Stimulated activated CD8-positive, alpha-beta memory T cell treated with anti-CD3 and anti-CD28 coated beads, Interleukin-4, amount 100 ng/mL, for 1 hour (primary cell): ENCODE measurements at places on chromosomes 5 and 9.

GRCh38 chr5:42781584-42781983 is 25.0 kb downstream of the CCDC152 start:
- DNase-seq = no peak

GRCh38 chr5:102760815-102761214 is 5.7 kb downstream of the PAM start:
- no peak for DNase-seq

DNA sequence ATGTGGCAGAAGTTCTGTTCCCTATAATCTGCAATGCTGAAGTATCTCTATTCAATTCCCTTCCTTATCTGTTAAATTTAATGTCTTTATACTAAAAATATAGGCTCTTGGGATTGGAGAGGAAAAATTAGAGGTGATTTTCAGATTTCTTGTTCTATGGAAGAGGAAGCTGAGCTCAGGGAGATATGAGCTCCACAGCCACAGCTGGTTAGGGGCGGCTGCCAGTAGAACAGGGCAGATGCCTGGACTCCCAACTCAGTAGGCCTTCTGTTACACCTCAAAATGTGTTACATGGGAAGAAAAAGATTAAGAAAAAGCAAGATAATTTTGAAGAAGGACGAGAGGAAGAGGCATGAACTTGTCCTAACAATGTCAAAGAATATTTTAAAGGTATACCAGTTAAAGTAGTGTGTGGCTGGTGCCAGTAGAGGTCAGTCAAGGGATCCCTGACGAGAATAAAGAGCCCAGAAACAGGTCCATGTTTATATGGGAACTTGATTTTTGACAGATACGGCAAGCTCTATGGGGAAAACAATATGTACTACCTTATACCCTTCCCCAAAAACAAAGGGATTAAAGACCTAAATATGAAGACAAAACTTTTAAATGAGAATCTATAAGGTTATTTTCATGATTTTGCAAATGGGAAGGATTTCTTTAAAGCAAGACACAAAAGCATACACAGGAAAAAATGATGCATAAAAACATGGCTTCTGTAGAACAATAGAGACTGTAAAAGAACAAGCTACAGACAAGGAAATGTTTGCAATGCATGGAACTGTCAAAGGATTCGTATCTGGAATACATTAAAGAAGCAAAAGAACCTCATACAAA is 28.7 kb downstream of the DNAJC21 start:
- no peak for DNase-seq

GRCh38 chr5:139419226-139420192 is 15.6 kb upstream of the SPATA24 start:
- no peak for DNase-seq

DNA sequence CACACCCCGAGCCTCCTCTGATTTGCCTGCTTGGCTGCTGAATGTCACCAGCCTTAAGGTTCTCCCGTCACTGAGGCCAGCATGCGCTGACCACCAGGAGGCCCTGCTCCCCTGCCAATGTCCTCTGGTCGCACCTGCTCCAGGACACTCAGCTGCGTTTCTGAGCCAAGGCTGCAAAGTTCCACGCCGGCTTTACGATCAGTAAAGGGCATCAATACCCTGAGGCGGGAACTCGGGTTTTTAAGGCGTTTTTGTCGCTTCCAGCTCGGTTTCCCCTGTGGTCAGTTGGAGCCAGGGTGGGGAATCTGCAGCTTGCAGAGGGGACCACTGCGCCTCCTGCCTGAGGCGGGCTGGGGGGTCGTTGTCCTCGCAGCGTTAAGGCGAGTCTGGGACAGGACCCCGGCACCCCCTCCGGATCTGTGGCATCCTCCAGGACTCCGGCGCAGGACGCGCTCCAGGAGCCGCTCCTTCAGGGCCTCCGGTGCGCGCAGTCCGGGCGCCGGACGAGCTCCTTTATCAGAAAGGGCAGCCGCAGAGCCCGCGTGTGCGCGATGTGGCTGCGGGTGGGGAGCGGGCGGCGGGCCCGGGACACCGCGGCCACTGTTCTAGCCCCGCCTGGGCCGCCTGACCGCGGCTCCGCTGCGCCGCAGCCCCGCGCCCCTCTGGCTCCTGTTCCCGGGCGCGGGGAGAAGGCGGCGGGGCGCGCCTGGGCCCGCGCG is 24.1 kb upstream of the FLT4 start:
- DNase-seq = no peak

- DNase-seq = no peak
Observed at GRCh38 chr5:18216016-18216415, 581.8 kb downstream of the TAF11L14 start.

GRCh38 chr5:32280656-32281081 is 32.1 kb downstream of the MTMR12 start:
- no peak for DNase-seq

DNA sequence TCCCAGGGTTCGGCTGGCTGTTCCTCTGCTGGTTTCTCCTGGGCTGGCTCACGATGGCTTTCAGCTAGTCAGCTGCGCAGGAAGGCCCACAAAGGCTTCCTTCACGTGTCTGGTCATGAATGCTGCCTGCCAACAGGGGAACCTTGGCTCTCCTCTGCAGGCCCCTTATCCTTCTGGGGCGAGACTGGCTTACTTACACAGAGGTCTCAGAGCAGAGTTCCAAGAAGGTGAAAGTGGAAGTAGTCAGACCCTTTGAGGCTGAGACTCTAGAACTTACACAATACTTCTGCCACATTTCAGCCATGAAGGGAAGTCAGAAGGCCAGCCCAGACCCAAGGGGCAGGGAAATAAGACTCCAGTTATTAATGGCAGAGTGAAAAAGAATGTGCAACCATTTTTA is 99.5 kb downstream of the LHFPL2 start:
- DNase-seq = no peak

GRCh38 chr5:61346511-61346910 is 14.5 kb downstream of the ZSWIM6 start:
- no peak for DNase-seq

- no peak for DNase-seq
Observed at GRCh38 chr5:142941245-142941644, 171.1 kb downstream of the ARHGAP26 start.

DNA sequence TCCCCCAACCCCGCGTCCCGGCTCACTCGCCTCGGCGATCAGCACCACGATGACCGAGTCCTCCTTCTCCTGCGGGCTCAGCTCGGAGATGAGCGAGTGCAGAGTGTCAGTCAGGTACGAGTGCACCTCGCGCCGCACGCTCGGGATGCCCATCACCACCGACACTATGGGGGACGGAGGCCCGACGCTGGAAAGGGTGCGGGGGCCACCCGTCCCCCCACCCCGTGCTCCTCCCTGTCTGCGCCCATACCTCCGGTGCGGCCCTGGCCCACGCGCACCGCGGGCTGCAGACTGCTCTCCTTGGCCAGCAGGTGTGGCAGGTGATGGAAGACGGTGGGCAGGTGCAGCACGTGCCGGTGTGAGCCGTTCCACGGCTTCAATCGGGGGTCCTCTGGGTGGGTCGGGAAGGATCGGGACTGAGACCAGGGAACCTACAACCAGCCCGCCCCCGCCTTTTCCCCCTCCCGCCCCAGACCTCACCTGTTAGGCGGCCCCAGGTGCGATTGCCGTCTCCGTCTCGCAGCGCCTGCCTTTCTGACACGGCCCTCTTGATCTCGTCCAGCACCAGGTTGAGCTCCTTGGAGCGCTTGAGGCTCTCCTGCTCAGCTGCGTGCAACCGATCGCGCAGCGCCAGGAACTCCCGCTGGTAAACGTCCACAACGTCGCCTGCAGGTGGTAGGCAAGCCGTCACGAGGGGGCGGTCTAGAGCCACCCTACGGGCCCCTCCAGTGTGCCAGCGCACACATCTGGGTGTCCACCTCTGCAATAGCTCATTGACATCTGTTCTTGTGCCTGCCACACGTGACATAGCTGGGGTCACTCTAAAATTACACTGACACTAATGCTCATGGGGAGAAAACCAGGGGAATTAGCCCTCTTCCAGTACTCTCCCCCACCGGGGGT is 5.1 kb downstream of the MGAT4B start:
- DNase-seq = peak; percentile 76

DNA sequence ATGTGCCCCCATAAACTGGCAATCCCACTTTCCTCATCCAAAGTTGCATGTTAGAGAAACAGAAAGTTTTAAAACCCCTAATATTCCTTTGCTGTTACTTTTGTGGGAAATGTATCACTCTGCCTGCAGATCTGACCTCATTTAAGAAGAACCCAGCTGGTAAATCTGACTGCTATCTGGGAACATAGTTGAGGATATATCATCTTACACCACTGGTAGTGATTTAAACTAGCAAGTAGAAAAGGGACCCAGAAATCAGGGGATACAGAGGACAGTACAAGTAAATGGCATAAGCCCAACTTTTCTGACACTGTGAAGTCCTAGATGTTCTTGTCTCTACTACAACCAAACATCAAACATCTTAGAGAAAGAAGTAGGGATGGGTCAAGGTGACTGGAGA is 1060.5 kb upstream of the DMAC1 start:
- no peak for DNase-seq

DNA sequence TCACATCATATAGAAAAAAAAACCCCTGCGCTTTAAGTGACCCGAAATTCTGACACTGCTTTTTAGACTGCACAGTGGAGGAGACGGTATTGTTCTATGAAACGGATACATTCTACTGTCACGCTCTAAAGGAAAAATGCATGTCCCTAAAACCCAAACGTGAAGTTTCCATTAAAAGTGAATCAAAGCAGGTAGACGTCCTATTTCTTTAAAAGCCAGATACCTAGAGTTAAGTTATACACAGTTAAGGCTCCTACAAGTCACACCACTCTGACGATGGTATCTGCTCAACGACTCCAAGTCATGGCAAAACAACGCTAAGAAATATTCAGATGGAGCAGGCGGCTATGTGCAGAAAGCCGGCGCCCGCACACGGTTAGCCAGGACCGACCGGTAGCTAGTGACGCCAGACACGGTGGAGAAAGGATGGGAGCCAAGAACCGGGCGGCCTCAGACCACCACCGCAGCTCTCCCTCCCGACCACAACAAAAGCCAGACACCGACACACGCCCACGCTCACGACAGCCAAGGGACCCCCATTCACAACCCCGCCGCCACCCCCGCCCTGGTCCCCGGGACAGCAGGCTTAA is 734 bp downstream of the SKP1 start:
- no peak for DNase-seq

- no peak for DNase-seq
Observed at GRCh38 chr5:124007675-124008398, 495.9 kb downstream of the CSNK1G3 start.

GRCh38 chr5:10625700-10626472 is 62.0 kb downstream of the ANKRD33B start:
- no peak for DNase-seq

DNA sequence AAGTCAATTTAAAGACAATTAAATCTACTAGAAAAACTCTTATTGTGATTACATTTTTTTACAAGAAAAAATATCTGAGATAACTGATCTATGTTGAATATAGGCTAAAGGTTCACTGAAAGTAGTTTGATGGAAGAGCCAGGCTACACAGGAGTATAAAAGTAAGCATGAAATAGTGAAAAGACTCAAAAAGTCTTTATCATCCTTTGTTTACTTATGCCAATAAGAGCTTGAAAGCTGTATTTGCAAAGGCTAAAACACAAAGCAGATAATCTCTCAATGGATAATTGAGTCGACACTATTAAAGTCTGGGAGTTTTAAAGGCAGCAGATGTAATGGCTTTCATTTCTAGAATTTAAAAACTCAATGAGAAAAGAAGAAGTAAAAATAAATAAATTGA is 42.0 kb downstream of the SSBP2 start:
- DNase-seq = no peak

DNA sequence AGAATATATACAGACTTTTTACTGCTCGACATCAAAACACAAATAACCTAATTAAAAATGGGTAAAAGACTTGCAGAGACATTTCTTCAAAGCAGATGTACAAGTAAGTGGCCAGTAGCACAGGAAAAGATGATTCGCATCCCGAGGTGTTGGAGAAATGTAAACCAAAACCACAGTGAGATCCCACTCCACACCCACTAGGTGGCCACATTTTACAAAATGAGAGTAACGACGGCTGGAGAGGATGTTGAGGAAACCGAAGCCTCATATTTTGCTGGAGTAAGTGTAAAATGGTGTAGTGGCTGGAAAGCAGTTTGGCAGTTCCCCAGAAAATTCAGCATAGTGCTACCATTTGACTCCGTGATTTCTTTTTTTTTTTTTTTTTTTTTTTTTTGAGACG is 21.3 kb upstream of the GBGT1 start:
- DNase-seq = no peak

GRCh38 chr9:125161284-125161918 is 18.1 kb upstream of the SCAI start:
- DNase-seq = no peak

GRCh38 chr5:140023611-140024191 is 19.4 kb downstream of the NRG2 start:
- DNase-seq = no peak

DNA sequence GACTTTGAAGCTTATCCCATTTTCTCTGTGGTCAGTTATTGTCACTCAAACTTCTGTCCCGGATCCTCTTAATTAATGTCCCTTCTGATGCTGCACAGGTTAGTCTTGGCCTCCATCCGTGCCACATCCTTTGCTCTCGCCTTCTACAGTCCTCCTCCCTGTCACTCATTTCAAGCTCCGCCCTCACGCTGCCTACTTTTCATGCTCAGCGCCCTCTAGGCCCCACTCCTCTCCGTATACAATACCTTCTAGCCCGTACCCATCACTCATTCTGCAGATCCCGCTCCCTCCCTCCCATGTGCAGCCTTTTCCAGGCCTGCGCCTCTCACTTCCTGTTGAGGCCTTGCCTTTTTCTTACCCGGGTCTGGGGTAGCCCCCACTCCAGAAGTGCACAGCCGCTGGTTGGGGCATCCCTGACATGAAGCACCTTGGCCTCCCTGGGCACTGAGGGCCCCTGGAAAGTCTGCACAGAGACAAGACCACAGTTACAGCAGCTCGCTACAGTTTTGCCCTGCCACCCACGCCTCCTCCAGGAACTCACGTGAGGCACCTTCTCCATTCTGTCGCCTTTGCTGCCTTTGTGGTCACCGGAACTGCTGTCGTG is 88.5 kb upstream of the SLC25A48 start:
- DNase-seq = no peak

DNA sequence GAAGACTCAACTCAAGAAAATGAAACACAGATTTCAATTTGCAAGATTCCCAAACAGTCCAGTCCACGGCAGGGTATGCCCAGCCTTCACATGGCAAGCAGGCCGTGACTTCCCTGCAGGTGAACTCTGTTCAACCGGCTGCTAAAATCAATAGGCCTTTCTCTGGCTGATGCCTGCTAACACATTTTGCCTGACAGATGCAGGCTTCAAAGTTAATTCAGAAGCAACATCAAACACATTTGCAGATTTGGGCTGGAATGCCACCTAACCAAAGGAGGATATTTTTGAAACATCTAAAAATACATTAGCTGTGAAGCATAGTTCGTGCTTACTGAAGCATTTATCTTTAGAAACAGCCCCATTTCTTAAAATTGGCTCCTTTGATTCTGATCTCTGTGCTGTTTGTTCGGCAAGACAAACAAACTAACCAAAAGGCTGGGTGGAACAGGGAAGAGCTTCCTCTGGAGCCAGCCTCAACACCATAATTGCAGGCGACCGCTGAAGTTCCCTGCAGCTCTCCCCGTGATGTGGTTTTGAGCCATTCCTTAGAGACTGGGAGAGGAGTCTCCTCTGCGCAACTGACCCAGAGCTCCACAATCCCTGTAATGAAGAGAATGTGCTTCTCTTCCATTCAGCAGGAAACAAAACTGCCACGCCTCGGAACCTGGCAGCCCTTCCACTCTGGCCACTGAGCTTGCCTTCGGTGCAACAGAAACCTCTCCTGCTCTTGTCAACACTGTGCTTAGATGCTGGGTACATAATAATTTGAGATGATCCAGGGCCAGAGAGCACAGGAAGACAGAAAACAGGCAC is 126.5 kb downstream of the MYO10 start:
- DNase-seq = no peak

- no peak for DNase-seq
Observed at GRCh38 chr9:103225702-103226646, 230.8 kb downstream of the CYLC2 start.
